ENCODE measurements at places on chromosomes 3 and 15.

DNA sequence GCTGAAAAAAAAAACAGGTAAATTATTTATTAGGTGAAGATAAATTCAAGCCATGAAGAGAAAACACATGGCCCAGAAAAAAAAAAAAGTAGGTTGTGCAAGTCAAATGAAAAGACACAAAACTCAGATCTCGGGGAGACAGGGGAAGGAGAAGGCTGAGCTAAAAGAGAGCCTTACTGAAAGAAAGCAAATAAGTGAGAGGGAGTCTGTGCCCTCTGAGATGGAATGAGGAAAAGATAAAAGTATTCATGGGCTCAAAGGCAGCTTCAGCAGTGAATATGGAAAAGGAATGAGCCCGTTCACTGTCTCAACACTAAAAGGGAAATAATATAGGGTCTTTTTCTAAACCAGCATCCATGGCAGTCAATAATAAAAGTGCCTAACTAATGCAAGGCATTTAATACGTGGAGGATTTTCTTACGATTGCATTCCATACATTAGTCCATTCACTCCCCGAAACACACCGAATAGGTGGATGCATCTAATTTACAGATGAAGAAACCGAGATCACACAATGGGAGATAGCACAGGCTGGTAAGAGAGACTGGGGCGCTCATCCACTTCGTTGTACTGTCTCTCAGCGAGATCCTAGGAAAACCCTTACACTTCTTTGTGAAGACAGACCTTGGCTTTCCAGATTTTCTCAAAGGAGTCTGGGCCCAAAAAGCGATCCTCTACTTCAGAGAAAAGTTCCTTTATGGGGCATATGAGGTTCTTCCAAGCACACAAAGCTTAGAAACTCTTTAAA lies 1.1 kb downstream of the TFDP2 start:
- DNase-seq = peak; percentile 47

DNA sequence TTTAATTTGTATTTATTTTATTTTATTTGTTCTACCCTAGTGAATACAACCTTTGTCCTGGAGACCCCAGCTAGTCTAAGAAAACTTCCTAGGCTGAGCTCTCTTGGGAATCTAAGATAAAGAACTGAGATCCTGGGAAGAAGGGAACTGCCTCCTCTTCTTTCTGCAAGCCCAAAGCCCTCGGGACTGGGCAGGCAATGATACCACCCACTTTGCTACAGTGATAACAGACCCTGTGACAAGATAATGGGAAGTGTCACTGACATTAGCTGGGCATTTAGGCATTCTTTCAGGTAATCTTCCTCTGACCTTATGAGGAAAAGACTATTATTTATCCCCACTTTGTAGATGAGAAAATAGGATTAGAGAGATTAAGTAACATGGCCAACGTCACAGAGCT lies 15.1 kb downstream of the TYRO3 start:
- DNase-seq = no peak

DNA sequence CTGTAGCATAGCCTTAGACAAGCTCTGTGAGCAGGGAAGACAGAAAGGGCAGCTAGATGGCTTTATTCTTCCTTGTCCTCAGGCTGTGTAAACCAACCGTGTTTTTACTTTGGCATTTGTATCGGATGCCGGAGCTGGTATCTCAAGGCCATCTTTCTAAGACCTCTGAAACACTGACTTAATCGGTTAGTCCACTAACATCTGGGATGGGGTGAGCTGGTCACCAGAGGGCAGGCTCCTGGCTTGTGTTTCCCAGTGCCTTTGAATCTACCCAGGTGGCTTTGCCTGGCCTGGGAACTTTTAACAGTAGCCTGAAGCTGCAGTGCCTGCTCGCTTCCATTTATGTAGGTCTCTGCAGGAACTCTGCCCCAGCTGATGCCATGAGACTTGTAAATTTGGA lies 252.7 kb downstream of the NR1D2 start:
- no peak for DNase-seq

DNA sequence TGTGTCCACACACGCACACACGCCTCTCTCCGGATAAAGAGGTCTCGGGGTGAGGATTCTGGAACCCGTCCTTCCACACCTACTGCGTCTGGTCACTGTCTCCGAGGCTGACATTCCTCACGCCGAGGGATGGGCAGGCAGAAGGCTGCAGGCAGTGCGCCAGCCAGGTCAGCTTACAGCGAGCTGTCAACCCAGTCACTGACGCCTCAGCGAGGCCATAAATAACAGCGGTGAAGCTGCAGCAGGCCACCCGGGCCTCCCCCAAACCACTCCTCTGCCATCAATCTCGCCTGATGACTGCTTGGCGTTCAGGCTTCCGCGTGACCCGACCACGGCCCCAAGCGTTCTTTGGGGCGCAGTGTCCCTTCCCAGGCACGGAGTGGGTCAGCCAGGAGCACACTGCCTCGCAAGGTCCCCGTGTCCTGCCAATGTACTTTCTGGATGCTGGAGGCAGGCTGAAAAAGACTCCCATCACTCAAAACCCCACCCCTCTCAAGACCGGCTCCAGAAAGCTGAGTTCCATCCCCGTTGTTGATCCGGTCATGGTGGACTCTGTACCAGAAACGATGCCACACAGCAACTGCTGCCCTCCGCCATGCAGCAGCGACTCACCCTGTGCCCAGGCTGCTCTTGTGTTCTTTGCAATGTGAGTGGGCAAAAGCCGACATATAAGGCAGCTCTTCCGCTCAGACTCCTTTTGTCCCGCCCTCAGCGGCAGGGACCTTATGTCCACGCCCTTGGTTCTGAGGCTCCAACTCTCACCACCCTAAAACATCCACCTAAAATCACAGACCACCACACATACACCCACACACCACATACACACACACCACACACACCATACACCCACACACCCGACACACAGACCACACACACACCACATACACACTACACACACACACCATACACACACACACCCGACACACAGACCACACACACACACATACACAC lies 27.1 kb downstream of the CPN2 start:
- no peak for DNase-seq

Data from KG1 (cell line).